Omental fat pad (tissue), 4 donors: ENCODE measurements at places on chromosomes 13 and 19.

- no peak for DNase-seq
Observed at GRCh38 chr13:25190771-25191170, 18.7 kb upstream of the AMER2 start.

DNA sequence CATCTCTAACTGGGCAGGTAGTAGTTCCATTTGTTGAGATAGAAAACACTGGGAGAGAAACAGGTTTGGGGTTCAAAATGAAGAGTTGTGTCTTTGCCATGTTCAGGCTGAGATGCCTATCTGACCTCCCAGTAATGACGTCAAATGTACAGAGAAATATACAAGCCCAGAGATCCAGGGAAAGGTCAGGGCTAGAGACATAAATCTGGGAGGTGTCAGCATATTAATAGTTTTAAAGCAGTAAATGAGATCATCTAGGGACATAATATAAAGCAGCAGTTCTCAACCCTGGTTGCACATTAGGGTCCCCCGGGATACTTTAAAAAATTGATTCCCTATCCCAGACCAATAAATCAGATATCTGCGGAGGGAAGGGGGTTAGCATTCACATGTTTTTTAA lies 501.5 kb downstream of the UQCRFS1 start:
- DNase-seq, result no peak

DNA sequence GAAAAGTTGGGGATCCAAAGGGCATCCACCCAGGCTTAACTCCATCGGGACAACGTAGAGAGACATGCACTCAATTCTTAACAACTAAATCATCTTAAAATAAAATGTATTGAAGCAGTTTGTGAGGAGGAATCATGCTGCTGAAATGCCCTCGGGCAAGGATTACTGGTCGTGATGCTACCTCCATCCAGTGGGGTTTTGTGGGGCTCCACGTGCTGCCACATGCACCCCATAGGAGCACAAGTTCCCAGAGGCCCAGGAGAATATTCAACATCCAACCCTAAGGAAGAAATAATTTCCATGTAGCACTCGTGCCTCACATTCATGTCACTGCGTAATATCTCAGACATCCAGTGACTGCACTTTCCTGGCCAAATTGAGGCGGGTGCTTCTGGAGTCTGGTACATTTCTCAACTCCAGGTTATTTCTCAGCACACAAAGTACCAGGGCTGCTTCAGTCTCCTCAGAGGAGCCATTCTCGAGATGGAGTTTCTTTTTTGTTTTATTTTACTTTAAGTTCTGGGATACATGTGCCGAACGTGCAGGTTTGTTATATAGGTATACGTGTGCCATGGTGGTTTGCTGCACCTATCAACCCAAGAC lies 429.8 kb downstream of the FOXO1 start:
- DNase-seq, result no peak

DNA sequence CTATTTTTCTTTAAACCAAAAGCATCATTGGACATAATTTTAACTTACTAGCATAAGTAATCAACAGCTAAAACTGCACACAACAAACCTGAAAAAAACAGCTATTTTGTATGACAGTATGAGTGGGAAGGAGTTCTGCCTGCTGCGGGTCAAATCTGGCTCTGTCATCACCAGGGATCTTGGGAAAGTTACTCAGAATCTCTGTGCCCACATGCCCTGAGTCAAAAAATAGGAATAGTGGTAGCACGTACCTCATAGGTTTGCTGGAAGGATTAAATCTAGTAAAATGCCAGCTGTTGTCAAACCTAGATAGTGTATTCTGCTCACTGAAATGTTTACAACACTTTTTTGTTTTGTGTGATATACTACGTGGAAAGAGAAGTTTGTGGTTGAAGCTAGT lies 1.1 kb downstream of the CLN5 start:
- DNase-seq, result no peak
